ENCODE measurements at places on chromosomes 1 and 21. TPM values are rescaled to one million over a fixed set of nuclear protein-coding genes. Genes with fewer than 3 reads are reported as not detected.

The NHLH1 gene
- total RNA-seq, result 0.07 TPM

The MLLT11 gene
- 3.3 TPM for total RNA-seq

The S100A9 gene
- total RNA-seq, result 1.7 TPM

DNA sequence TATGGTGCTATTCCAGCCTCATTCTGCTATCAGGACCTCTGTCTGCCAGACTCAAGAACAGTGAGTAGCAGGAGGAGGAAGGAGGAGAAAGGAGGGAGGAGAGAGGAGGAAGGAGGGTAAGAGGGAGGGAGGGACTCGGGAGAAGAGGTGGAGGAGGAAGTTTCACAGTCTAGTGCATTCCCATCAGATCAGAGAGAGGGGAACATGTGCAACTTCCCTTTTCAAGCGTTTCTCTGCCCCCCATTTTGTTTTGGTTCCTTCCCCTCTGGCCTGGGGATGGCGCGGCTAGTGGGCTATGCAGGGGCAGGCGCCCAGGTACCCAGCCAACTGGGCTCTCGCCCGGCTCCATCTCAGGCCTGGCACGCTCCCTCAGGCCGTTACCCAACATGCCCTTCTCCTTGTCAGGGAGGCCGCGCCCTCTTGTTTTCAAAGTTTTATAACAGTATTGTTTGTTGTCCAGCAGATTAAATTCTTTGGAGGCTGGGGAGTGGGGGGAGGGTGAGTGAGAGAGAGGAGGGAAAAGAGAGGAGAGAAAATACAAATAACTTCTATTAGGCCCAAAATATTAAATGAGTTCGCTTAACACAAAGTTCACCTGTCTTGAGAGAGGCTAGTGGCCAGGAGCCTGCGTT, 56.0 kb downstream of the CD46 start:
- H3K27me3 ChIP-seq, result no peaks in the 10 kb centered on the region
- H3K4me3 ChIP-seq, result no peak overlapping the region
- DNase-seq, result no peak
- peak overlapping the region; percentile 44 for H3K27ac ChIP-seq
- peaks cover 29% of the 10 kb centered on the region for H3K36me3 ChIP-seq
- H3K4me1 ChIP-seq, result peaks cover 56% of the 10 kb centered on the region

GRCh38 chr21:15164678-15165303, 100.0 kb upstream of the NRIP1 start:
- no peak overlapping the region for H3K4me3 ChIP-seq
- no peak overlapping the region for H3K27ac ChIP-seq
- H3K27me3 ChIP-seq, result no peaks in the 10 kb centered on the region
- DNase-seq, result no peak
- H3K36me3 ChIP-seq, result no peaks in the 10 kb centered on the region

- H3K36me3 ChIP-seq, result no peaks in the 10 kb centered on the region
- H3K27me3 ChIP-seq, result no peaks in the 10 kb centered on the region
- no peak overlapping the region for H3K27ac ChIP-seq
- H3K4me1 ChIP-seq, result peaks cover 59% of the 10 kb centered on the region
Observed at GRCh38 chr1:160776178-160776577, 19.8 kb upstream of the LY9 start.

DNA sequence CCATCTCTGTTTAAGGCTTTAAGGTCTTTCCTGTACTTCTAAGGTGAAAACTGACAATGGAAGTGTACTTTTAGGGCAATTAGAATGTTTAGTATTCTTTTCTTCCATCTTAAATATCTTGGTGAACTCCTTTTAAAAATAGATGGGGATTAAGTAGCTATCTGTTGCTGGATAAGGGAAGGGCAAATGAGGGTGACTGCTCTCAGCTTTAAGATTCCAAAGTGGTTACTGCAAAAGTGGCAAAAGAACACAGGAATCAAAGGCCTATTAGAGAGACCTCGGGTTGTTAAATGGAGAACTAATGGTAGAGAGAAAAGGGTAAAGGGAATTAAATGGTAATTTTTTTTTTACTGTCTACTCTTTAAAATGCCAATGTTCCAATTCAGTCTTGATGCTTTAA, 774.1 kb upstream of the B3GALT2 start:
- H3K36me3 ChIP-seq, result no peaks in the 10 kb centered on the region
- DNase-seq, result no peak
- no peak overlapping the region for H3K4me3 ChIP-seq
- peaks cover 4% of the 10 kb centered on the region for H3K4me1 ChIP-seq

DNA sequence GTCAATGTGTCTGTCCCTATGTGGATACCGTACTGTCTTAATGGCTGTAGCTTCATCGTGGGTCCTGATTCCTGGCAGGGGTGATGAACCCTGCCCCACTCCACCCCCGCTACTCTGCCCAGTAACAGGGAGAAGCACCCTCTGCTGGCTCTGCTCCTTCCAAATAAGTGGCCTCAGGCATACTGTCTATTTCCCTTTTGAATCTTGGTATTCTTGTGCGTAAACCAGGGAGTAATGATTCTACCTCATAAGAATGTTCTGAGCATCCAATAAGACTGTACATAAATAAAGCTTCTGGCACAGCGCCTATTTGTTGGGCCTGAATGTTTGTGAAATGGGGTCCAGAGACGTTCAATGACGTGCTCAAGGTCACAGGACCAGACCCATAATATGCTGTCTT, 35.2 kb upstream of the CTPS1 start:
- H3K27ac ChIP-seq, result no peak overlapping the region
- no peaks in the 10 kb centered on the region for H3K36me3 ChIP-seq
- peaks cover 7% of the 10 kb centered on the region for H3K27me3 ChIP-seq
- DNase-seq, result no peak

- H3K4me3 ChIP-seq, result no peak overlapping the region
- H3K27me3 ChIP-seq, result peaks cover 9% of the 10 kb centered on the region
- no peaks in the 10 kb centered on the region for H3K36me3 ChIP-seq
Observed at GRCh38 chr1:167168424-167168823, 52.3 kb upstream of the POU2F1 start.

DNA sequence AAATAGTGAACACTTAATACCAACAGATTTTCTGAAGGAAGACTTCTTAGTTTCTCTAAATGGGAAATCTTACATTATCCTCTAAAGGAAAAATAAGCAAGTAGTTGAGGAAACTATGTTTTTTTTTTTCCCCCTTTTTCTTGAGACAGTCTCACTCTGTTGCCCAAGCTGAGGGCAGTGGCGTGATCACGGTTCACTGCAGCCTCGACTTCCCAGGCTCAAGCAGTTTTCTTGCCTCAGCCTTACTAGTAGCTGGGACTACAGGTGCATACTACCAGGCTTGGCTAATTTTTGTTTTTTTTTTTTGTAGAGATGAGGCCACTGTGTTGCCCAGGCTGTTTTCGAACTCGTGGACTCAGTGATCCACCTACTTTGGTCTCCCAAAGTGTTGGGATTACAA, 3.9 kb downstream of the MTR start:
- no peak for DNase-seq
- no peaks in the 10 kb centered on the region for H3K27me3 ChIP-seq
- H3K36me3 ChIP-seq, result peaks cover 19% of the 10 kb centered on the region
- H3K4me3 ChIP-seq, result no peak overlapping the region

DNA sequence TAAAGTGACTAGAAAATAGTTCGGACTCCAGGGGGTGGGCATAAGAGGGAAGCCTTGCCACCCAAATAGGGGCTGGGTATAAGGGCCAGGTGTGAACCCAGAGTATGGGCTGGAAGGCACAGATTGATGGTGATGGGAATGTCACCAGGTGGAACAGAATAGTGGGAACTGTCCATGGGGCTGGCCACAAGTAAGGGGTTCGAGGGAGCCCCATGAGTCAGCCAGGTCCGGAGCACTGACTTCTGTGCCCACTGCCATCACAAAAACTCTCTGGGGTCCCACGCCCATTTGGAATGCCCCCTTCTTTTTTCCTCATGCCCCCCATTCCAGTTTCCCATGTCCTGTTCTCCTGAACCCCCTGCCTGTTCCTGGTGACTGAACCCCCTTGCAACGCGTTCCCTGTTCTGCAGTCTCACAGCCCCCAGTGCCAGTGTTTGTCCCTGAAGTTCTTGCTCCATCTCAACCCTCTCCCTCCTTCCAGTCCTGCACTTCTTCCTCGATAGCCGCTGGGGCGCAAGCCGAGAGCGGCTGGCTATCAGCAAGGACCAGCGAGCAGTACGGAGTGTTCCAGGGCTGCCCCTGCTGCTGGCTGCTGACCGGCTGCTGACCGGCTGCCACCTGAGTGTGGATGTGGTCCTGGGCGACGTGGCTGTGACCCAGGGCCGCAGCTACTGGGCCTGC, 7.9 kb downstream of the TRIM46 start:
- H3K4me3 ChIP-seq, result no peak overlapping the region
- no peak for DNase-seq
- H3K4me1 ChIP-seq, result peaks cover 3% of the 10 kb centered on the region
- no peak overlapping the region for H3K27ac ChIP-seq
- H3K27me3 ChIP-seq, result no peaks in the 10 kb centered on the region

- no peak for DNase-seq
- no peaks in the 10 kb centered on the region for H3K4me1 ChIP-seq
- no peaks in the 10 kb centered on the region for H3K27me3 ChIP-seq
- H3K4me3 ChIP-seq, result no peak overlapping the region
- no peak overlapping the region for H3K27ac ChIP-seq
Observed at GRCh38 chr21:19683492-19683891, 1279.9 kb upstream of the TMPRSS15 start.

DNA sequence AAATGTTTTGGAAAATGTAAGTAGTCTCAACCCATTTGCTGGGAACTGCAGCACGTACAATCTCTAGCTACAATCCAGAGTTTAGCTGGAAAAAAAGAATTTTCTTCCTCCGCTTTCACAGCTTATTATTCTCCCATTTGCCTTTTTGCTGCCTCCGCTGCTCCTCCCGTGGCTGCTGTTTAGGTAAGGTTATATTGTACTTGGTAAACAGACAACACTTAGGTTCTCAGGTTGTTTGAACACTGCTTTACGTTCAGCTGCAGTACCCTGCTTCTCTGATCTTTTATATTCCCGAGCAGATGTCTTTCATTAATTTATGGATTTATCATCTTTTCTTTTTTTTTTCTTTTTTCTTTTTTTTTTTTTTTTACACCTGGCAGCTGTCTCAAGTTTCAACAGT, 14.3 kb downstream of the PROX1 start:
- no peaks in the 10 kb centered on the region for H3K4me1 ChIP-seq
- DNase-seq, result no peak
- no peak overlapping the region for H3K4me3 ChIP-seq

DNA sequence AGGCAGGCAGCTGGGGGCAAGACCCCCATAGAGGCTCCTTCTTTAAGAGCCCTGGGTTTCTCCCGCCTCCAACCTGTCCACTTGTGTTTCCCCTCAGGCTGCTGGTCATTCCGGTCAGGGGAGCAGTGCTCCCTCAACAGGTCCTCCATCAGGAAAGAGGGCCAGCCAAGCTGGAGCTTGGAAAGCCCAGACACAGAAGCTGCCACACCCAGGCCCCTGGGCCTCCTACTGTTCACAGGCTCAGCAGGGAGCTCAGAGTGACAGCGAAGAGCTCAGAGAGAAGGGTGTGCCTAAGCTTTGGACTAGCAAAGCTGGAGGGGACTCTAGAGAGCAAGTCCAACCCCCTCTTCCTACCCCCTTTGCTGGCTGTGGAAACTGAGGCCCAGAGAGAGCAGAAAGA, 10.3 kb upstream of the CDCP2 start:
- no peaks in the 10 kb centered on the region for H3K36me3 ChIP-seq
- no peak for DNase-seq
- H3K4me1 ChIP-seq, result no peaks in the 10 kb centered on the region
- no peaks in the 10 kb centered on the region for H3K27me3 ChIP-seq
- H3K27ac ChIP-seq, result no peak overlapping the region

- peaks cover 20% of the 10 kb centered on the region for H3K27me3 ChIP-seq
- no peaks in the 10 kb centered on the region for H3K36me3 ChIP-seq
- H3K4me3 ChIP-seq, result no peak overlapping the region
- H3K4me1 ChIP-seq, result peaks cover 6% of the 10 kb centered on the region
- no peak for DNase-seq
Observed at GRCh38 chr1:199821029-199821779, 206.3 kb upstream of the NR5A2 start.

DNA sequence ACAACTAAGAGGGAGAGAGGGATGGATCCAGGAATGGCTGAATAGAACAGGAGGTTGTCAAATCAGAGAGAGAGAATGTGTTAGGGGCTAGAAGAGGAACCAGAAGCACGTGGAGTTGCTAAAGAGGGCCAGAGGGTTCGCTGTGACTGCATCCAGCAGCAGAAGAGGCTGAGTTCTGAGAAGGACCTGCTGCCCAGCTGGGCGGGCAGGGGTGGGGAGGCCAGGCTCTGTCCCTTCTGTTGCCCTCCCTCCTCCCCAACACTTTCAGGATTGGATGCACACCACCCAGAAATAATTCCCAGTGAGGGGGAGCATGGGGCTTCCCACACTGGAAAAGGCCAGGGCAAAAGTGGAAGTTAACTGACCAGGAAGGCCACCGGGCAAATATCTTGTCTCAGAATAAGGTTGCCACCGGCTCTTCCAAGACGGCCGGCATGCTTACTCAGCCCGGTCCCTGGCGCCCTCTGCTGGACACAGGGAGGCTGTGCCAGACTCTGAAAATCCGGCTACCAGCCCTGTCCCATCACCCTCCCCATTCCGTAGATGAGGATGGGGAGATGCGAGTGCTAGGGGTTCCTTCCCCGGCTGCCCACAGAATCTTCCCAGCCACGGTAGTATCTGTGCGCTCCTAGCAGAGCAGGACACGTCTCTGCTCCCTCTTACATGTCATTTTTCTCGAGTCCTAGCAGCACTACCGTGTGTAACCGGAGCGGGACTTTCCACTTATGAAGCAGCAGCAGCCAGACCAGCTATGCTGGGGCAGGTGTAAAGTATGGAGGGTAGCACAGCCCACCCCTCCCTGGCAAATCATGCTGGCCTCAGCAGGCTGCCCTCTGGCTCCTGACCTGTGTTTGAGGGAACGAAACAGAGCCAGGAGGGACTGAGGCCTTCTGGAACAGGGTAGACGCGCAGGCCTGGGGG, 46.8 kb upstream of the A3GALT2 start:
- no peaks in the 10 kb centered on the region for H3K4me1 ChIP-seq
- H3K36me3 ChIP-seq, result no peaks in the 10 kb centered on the region
- peak; percentile 92 for DNase-seq
- H3K4me3 ChIP-seq, result no peak overlapping the region
- H3K27ac ChIP-seq, result no peak overlapping the region

- no peak overlapping the region for H3K27ac ChIP-seq
- no peak for DNase-seq
- no peak overlapping the region for H3K4me3 ChIP-seq
- no peaks in the 10 kb centered on the region for H3K4me1 ChIP-seq
Observed at GRCh38 chr1:18764362-18764761, 95.1 kb downstream of the TAS1R2 start.

GRCh38 chr1:9455487-9456234, 83.6 kb upstream of the SLC25A33 start:
- no peaks in the 10 kb centered on the region for H3K27me3 ChIP-seq
- no peak overlapping the region for H3K27ac ChIP-seq
- DNase-seq, result peak; percentile 76
- no peaks in the 10 kb centered on the region for H3K4me1 ChIP-seq
- no peak overlapping the region for H3K4me3 ChIP-seq

GRCh38 chr1:227925582-227926198, 22.0 kb downstream of the WNT9A start:
- no peaks in the 10 kb centered on the region for H3K36me3 ChIP-seq
- no peaks in the 10 kb centered on the region for H3K4me1 ChIP-seq
- no peak overlapping the region for H3K27ac ChIP-seq
- no peak for DNase-seq
